Lung (tissue), 17 donors: ENCODE measurements at places on chromosomes 7 and 10. TPM values are rescaled to one million over a fixed set of nuclear protein-coding genes. Genes with fewer than 3 reads are reported as not detected.

The SHLD2 gene
- 34.5 TPM for total RNA-seq

The GATA3 gene
- total RNA-seq = 3.4 TPM

DNA sequence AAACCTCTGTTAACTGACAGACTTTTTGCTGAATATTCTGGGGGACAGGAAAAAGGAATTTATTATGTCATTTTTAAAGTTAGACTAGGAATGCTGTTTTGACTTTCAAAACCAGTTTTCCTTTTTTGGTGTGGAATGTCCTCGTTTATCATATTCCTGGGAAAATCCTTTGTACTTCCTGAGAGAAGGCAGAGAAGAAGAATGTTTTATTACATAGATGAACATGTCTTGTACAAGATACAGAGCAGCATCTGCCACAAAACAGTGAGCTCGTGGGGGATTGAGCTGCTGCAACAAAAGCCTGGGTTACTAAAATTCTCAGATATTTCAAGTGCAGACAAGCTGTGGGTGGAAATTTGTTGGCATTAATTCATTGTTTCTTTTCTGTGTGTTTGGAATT, 20.2 kb downstream of the MCU start:
- DNase-seq = no peak

- no peak for DNase-seq
These were observed 32.9 kb downstream of the AUTS2 start for GRCh38 chr7:69631131-69631530.

DNA sequence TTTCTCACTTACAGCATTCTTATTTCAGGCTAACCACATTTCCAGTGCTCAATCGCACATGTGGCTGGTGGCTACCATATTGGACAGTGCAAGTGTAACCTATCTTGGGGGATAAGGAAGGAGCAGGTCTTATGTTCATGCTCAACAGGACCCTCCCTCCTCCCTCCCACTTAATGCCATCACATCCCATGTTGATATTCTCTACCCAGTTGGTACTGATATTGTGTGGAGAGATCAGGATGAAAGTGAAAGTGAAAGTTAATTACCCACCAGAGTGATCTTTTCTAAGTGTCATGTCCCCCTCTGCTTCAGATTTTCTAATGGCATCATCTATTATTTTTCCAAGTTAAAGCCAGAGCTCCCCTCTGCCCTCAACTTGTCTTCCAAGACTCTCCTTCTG, 91.6 kb downstream of the BMPER start:
- DNase-seq = no peak
